ENCODE measurements at places on chromosomes 4 and X.
A peak's percentile ranks its signal among the peaks of the same experiment; 100 is the strongest.

DNA sequence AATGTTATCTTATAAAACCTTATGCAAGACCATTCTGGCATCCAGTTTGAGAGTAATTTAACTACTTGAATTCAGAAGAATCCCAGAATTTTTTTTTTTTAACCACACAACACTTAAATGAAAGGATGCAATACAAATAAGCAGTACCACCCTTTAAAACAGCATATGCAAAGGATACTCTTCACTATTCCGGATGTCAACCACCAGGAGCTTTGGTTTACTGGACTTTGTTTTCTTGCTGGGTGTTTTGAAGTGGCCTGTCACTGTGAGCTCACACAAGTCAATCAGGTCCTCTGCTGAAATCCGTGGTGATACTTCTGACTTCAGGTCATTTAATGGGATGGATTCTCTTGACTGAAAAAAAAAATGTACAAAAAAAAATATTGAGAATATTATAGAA lies 200.0 kb downstream of the TBCK start:
- no peak for DNase-seq

- no peak for DNase-seq
These were observed 197.4 kb downstream of the PTTG2 start for GRCh38 chr4:38157592-38157991.

- DNase-seq = no peak
These were observed 4.4 kb downstream of the UNC5C start for GRCh38 chr4:95544113-95545103.

DNA sequence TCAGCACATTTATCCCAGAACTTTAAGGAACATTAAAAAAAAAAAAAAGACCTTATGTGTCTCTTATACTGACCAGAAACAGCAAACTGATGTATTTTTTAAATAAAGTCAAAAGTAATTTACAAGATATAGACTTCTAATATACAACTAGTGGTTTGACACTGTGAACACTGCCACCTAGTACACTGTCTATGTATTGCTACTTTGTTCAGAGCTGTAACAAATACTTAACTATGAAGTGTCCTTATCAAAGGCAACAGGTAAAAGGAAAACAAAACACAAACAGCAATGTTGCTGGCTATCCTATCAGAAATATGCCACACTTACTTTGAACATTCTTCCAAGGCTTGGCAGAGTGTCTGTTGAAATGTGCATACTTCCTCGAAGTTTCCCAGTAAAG lies 60.4 kb downstream of the CD40LG start:
- DNase-seq = no peak

- DNase-seq = no peak
These were observed 79.2 kb downstream of the F11 start for GRCh38 chr4:186345184-186345583.

DNA sequence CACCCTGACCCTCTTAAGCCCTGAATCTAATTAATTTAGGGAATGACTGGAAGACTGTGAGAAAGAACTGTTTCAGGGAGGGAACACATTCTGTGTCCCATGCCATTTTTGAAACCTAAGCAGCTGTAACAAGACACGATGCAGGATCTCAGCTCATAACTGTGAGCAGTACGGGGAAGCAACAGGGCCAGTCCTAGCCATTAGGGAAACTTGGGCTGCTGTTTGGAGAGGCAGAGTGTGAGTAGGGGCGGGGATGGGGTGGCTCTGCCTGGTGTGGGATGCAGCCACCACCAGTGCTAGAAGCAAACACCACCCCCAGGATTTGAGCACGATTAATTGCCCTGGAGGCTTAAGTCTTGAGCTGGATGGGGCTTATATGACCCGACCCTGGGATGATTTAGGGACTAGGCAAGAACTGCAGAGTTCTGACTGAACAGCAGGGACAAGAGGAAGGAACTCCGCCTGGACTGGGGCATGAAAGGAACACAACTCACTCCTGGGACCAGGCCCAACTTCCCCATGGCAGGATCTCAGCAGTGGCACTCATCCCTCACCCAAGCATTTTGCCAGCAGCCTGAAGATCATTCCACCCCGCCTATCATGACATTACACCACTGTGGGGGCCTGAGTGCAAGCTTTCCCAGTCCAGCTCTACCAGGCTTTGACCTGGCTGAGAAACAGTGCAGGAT lies 43.1 kb downstream of the ATRX start:
- DNase-seq = no peak

DNA sequence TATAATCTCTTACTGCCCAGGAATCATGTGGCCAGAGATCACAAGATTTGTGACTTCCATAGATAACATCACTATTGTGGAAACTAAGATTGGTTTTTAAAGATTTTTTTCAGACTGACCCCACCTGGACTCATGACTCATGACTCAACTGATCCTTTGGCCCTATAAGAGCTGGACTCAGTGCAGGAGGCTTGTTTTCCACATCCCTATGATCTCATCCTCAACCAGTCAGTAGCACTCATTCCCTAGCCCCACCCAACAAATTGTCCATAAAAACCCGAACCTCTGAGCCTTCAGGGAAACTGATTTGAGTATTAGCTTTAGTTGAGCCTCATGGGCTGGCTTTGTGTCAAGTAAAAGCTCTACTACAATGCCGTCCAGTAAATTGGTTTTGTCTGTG lies 7.9 kb upstream of the NOCT start:
- no peak for DNase-seq

GRCh38 chr4:40055511-40055862 lies 1.2 kb upstream of the N4BP2 start:
- DNase-seq = peak; percentile 3

DNA sequence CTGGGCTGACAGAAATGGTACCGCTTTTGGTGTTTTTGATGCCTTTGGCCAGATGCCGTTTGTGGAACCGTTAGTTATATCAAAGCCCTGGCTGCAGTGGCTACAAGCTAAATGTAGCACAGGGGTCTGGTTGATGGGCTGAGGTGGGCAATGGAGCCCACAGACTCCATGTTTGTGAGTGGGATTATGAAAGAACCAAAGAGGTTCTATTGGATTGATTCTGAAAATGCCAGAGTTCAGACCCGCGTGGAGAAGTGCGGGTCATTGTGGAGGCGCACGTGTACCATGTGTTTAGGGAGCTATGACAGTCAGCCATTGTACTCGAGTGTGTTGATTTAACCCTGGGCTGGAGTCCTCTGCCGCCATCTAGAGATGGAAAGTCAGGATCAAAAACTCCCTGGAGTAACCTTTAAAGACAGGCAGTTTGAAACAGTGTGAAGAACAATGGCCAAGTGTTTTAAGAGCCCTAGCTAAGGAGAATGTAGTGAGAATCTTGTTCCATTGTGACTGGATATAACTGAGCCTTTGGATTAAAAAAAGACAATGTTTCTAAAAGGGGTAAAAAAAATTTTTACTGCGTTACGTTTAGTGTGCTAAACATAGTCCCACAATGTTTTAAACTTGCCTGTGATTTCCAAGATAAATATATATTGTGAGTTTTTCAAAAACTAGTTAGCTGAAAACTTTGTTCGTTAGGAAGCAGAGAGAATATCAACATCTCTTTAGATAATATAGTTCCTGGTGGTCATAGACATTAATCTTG lies 12.7 kb downstream of the ART3 start:
- no peak for DNase-seq

DNA sequence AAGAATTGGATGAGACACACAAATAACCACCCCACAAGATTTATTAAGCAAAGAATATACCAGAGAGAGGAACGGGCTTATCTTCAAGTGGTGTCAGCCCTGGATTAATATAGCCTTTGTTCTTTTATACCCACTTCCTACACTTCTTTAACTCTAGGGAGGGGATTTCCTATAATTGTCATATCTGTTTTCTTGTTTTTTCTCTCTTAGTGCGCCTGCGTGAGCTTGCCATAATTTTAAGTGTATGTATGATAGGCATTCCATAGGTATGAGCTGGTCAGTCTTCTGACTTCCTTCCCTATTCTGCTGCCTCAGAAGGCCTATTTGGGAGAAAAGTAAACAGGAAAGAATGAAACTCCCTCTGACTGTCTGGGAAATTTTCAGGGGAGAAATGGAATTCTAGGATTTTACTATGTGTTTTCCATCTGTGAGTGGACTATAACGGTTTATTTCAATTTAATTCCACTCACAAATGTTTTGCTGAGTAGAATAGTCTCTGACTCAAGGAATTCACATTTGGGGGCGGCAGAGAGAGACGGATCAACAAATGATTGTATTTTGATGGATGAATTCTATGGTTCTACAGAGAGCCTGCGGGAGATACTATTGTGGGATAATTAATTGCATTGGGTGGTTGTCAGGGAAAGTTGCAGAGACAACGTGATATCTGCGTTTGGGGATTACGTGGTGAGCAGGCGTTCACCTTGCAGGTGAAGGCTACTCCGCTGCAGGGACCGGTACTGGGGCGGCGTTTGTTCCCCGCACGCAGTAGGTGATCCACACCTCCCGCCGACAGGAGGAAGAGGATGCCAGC lies 626 bp upstream of the CEP135 start:
- DNase-seq = no peak

- no peak for DNase-seq
These were observed 275.9 kb downstream of the GPC3 start for GRCh38 chrX:133709501-133709900.

DNA sequence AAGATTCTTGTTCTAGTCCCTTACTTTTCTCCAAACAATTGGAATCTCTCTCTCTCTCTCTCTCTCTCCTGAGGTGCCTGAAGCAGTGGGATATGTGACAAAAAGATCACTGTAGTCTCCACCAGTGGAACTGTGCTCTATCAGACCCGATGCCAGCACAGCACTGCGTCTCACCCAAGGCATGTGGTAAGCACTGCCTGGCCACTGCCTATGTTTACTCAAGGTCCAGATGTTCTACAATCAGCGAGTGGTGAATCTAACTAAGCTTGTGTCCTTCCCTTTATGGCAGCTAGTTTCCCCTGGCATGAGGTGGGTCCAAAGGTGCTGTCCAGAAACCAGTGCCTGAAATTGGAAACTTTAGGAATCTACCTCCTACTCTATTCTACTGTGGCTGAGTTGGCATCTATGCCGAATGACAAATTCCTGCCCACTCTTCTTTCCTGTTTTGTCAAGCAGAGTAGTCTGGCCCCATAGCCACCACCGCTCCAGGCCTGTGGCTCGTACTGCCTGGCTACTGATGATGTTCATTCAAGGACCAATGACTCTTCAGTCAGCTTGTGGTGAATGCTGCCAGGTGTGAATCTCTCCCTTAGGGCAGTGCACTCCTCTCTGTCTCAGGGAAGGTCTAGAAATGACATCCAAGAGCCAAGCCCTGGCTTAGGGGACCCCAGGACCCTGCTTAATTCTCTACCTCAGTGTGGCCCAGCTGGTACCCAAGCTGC lies 416.5 kb downstream of the TEX13C start:
- DNase-seq = no peak

DNA sequence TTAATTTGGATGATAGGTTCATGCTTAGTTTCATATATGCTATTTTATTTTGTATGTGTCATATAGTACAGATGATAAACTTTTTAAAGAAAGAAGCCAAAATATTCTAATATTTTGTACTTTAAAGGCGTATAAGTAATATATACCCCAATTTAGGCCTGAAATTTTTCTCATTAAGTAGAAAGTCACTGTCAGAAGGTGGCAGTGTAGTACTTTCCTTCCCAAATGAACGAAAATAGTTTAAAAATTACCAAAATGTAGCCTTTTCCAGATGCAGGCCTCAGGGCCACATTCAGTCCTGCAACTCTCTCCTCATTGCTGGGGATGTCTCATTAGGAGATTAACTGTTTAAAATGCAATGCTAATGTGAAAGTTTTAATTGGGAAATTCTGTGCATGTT lies 1263.6 kb downstream of the C4orf33 start:
- DNase-seq = no peak

GRCh38 chrX:71320126-71320525 lies 18.6 kb downstream of the ITGB1BP2 start:
- no peak for DNase-seq

DNA sequence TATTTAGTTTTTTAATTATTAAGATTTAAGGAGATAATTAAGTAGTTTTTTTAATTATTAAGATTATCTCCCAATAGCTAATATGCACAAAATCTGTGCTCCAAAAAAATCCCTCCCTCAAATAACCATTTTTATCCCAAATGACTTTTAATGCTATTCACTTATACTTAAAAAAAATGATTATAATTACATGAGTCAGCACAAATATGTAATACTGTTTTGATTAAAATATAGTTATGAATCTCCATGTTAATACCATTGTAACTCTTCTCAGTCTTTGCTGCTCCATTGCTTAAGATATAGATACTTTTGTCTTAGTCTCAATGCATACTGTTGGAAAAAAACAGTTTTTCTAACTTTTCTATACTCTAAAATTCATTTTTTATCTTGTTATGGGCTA lies 1121.1 kb upstream of the ADGRL3 start:
- no peak for DNase-seq

- no peak for DNase-seq
These were observed 99.6 kb upstream of the TMEM150C start for GRCh38 chr4:82661181-82661992.

- DNase-seq = peak; percentile 63
These were observed 15.6 kb upstream of the ASMTL start for GRCh38 chrX:1468250-1468772.

GRCh38 chrX:97398030-97398551 lies 514.4 kb downstream of the RPA4 start:
- DNase-seq = no peak

DNA sequence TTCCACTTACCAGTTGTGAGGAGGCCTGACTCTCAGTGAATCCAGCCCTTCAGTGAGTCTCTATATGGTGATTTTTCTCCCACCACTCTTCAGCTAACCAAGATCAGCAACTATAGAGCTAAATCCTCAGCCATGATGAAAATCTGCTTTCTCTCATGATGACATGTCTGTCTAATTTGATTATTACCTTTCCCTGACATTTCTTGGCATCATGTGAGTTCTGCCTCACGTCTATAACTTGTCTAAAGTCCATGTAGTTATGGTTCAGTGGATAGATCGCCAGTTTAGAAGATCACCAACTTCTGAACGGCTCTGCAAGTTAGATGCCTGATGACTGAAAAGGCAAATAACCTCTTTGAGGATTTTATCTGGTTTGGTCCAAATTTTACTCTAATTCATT lies 14.9 kb upstream of the DCAF8L1 start:
- DNase-seq = no peak

GRCh38 chr4:109801099-109801789 lies 555 bp downstream of the CFI start:
- DNase-seq = no peak
